ENCODE measurements at places on chromosomes 12 and 14.

DNA sequence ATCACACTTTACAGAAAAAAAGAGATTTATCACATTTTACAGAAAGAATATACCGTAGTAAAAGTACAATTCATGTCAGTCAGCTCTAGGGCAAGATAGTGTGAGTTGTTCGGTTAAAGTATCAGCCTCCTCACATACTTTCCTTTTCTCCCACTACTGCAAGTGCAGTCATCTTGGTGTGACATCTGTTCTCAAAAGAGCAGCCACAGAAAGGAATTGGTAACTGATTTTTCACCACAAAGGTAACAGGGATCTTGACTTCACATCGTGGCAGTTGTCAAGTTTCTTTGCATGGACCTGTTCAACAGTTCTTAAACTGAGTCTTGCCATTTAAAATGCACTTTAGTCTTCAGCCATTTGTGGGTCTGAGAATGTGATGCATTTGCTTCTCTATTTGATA is 5.0 kb upstream of the E2F7 start:
- no peak for DNase-seq

DNA sequence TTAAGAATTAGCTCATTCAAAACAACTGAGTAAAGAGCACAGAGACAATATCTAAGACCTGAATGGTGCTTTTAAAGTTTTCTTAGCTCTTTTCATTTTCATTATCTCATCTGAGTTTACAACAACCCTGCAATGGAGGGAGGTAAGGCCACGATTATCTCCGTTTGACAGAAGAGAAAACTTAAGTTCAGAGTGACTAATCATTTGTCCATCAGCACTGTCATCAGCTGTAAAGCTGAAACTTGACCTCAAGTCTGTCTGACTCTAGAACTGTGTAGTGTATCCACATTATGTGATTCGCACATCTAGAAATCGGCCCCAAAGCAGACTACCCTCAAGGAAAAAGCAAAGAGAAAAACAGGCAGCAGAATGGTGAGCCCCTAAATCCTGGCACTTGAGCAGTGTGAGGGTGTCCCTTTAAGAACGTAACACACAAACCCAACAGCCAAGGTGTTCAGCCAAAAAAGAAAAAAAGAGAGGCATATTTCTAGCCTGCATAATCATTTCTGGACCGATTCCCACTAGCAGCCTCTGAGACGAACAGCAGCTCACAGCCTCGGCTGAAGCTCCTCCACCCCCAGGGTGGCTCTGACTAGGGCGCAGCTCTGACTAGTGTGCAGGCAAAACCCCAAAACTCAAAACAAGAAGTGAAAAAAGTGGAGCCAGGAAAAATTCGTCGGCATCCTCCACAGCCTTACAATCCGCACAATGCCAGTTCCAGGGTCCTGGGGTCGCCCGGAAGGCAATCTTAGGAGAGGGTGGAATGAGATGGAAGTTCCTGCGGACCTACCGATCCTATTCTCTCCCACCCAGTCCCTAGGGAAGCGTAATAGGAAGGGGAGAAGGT is 1.6 kb downstream of the STXBP6 start:
- DNase-seq, result peak; percentile 67

DNA sequence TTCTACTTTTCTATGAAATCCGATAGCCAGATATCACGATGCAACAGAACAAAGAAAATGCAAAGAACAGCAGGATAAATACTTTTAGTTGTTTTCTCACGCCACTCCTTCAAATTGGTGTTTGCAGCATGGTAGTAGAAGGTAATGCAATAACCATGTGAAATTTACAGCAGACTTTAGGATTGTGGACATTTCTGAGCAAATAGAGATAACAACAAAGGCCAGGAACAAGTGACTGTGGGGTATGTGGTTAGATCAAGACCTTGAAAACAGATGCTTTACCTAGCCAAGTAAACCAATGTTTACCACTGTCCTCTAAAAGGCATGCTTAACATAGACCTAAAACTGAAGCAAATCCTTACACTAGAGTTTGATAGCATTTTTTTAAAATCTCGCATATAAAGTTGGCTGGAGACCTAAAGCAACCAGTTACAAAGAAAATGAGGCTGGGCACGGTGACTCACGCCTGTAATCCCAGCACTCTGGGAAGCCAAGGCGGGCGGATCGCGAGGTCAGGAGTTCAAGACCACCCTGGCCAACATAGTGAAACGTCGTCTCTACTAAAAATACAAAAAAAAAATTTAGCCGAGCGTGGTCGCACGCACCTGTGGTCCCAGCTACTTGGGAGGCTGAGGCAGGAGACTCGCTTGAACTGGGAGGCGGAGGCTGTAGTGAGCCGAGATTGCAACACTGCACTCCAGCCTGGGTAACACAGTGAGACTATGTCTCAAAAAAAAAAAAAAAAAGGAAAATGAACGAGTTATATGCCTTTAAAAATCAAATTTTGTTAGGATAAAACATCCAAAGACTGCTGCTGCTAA is 123.2 kb upstream of the FOXN3 start:
- no peak for DNase-seq

DNA sequence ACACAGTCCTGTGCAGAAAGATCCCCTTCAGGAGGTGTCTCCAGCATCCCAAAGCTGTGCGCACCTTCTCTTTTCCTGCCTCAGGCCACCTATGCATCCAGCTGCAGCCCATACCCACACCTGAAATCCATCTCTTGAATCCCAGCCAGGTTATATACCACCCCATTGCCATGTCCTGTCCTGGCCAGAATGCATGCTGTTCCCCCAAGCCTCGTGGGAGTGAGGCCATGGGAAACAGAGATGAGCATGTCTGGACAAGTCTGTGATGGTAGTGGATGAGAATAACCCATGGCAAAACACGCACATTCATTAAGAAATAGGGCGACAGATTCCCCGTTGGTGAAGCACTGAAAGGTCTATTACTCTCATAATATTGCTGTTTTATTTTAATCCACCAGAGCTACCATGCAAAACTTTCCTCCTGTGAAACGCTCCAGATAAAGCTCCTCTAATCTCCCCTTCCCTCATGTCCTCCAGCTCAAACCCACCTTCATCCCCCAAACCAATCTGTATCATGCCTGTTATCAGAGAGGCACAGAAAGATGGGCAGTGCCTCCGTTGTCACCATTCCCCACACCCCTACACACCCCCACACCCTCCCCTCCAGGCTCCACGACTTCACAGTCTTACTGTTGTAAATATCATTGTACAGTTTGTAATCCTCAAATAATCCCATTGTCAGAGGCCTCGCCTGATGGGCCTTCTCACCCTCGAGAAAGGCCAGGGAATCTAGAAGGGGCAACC is 97.5 kb upstream of the FKBP4 start:
- peak; percentile 84 for DNase-seq

- DNase-seq, result no peak
Observed at GRCh38 chr12:101019667-101020066, 190.4 kb downstream of the SLC5A8 start.

DNA sequence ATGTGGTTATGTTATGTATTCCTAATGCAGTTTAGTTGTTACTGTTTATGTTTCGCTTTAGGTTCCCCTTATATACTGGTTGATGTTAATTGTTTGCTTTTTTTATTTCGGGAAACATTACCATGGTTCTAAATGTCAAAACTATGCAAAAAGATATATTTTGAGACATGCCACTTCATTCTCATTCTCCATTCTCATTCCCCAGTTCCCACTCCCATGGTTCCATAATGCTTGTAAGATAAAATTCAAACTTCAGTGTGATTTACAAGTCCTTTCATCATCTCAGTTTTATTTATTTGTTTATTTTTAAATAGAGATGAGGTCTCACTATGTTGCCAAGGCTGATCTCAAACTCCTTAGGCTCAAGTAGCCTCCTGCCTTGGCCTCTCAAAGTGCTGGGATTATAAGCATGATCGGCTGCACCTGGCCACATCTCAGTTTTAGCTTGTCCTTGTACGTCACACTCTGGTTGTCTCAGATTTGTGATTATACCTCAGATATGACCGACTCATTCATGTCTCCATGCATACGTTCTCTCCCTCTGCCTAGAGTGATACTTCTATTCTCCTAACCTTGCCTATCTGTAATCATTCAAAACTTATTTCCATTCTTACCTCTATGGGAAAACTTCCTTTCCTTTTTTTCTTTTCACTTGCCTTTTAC is 407.8 kb upstream of the RGS6 start:
- DNase-seq, result no peak

- no peak for DNase-seq
Observed at GRCh38 chr12:130968611-130969010, 14.9 kb downstream of the ADGRD1 start.

- no peak for DNase-seq
Observed at GRCh38 chr14:36498938-36499337, 21.1 kb downstream of the NKX2-1 start.

DNA sequence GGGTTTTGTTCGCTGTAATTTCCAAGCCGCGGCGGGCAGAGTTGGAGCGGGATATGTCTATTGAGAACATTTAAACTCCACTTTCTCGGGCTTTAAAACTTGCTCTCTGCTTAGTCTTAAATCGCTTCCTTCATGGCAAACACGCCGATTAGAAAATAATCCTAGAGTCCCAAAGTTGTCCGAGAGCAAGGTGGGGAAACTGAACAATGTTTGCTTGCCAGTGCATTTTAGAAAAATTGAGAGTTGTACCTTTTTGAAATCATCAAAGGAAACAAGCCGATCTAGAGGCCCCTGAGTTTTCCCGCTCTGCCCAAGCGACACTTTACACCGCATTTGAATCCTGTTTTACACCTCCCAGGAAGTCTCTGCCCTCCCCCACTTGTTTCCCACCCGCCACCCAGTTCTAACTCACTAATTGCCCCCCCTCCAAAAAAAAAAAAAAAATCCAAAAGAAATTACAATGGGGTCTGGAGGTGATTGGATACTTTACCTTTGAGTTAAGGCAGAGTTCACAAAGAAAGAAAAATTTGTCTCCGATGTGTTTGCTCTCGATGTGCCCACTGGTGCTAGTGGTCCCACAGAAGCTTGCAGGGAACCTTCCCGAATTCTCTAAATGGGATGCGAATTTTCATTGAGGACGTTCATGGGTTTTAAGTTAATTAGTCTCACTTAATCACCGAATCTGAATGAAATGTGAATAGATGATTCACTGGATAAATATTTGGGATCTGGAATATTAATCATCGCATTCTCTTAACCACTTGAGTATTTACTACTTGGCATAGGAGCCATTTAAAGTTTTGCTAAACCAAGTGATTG is 2.3 kb downstream of the HMGA2 start:
- peak; percentile 19 for DNase-seq

DNA sequence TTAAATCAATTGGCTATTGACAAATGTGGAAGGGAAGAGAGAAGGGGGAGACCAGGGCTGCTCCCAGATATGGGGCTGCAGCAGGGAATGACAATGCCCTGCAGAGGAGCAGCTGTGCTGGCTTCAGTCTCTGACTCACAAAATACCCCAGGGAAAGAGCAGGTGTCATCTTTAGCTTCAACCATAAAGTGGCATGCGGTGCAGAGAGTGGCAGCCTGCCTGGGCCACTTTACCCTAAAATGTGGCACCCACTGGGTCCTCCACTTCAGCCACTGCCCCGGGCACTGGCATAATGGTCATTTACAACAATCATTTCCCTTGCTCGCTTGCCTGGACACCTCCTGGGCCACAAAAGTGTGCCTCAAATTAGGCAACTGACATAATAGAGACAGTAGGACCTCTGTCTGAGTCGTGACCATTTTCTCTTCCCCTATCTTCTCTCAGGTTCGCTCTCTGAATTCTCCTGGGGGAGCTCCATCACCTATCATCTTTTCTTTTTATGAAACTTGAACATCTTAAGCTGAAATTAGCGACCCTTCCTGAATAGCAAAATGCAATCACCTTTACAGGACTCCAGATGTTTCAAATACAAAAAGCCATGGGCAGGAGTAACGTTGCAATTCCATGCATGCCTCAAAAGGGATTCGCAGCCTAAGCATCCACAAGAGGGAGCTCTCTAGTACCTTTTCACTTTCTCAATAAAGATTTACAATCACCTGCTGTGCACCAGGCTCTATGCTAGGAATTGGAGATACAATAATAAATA is 179.9 kb upstream of the ATF7IP start:
- DNase-seq, result peak; percentile 51

DNA sequence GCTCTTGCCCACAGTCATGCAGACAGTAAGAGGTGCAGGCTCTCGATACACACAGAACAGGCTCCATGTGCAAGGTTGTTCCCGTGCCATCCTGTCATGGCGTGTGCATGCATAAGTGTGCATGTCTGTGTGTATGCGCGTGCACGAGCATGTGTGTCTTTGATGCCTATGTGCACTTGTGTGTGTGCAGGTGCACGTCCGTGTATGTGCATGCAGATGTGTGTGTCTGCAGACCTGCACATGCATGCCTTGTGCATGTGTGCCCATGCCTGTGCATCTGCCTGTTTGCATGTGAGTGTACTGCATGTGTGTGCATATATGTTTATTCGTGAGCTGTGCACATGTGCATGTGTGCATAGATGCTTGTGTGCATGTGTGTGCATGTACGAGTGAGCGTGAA is 309.8 kb downstream of the TMEM121 start:
- DNase-seq, result no peak

DNA sequence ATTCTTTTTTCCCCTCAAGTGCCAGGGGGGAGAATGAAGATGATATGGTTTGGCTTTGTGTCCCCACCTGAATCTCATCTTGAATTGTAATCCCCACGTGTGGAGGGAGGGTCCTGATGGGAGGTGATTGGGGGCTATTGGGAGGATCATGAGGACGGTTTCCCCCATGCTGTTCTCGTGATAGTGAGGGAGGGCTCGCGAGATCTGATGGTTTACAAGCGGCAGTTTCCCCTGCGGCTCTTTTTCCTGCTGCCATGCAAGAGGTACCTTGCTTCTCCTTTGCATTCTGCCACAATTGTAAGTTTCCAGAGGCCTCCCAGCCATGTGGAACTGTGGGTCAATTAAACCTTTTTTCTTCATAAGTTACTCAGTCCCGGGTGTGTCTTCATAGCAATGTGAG is 173.7 kb downstream of the CAND1 start:
- no peak for DNase-seq
